Activated T-helper 9 cell treated with anti-CD3 and anti-CD28 coated beads, Interleukin-2, amount 50 U/mL, for 16 hours (primary cell): ENCODE measurements at places on chromosomes 13 and 19.
A peak's percentile ranks its signal among the peaks of the same experiment; 100 is the strongest.

DNA sequence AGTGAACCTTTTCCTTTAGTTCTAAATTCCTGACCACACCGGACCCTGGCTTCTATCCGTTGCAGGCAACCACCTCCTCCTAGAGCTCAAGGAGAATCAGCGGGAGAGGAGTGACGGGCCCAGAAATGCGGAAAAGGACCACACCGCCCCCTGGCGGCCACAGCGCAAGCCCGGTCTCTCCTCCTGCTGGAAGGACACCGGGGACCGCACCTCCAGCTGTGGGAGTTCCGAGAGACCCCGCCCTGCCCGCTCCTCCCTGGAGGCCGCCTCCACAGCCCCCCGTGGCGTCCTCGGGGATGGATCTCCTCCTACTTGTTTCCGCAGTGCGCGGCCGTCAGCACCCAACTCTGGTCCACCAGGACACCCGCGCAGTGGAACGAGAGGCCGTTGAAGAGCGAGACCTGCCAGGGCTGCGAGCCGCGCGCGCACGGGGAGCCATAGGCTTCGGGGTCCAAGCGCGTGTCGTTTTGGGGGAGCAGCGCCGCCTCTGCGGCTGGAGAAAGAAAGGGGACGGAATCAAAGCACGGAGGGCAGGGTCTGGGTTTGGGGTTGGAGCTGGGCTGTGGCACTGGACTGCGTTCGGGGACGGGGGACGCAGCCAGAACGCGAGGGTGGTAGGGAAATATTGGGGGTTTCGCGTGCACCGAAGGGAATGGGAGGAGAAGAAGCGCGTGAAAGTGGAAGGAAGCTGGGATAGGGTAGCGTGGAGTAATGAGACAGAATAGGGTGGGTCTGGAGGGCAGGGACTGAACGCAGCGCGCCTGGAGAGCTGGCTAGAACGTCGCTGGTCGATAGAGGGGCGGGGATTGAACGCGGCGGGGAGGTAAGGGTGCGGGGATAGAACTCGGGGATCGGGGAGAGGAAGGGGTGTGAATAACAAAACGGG is 2.5 kb downstream of the KLK10 start:
- no peak for DNase-seq

DNA sequence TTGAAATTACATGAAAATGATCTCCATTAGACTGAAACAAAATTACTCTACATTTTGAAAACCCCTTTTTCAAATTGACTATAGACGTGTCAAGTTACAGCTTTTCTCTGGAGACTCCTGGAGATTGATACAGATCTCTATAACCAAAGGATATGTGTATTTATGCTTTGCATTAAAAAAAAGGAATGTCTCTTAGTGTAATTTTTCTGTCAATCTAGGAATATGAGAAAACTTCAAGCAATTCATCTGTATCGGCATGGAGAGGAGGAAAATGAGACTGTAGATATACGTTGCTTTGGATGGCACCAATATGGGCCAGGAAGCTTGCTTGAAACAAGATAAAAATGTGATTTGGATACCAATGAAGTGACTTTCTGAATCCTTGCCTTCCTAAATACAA is 286.6 kb downstream of the PCDH9 start:
- no peak for DNase-seq

- DNase-seq = no peak
Observed at GRCh38 chr13:72651144-72651543, 76.3 kb downstream of the MZT1 start.

DNA sequence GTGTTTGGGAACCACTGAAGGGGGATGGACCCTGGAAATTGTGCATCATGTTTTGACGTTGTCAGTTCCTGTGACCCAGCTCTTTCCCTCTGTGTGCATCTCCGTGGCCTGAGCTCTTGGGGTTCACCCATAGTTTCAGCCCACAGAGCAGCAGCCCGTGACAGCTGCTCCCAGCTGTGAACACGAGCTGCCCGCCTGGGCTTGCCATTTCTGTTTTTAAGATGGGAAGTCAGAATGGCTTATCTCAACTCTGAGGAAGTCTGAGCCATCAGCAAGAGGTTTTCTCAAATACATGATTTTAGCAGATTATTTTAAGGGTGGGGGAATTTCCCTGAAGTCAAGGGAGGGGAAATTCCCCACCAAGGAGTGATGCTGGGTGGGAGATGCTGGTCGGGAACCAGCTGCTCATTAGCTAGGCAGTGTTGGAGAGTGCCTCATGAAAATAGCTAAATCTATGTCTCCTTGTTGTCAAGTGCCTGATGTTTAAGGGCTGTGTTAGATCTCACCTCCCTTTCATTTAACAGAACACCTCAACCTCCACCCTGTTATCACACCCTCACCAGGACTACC is 34.8 kb upstream of the C1QTNF9 start:
- peak; percentile 50 for DNase-seq

GRCh38 chr13:42266473-42266872 is 5.5 kb upstream of the AKAP11 start:
- no peak for DNase-seq

- no peak for DNase-seq
Observed at GRCh38 chr13:75458696-75459422, 23.1 kb downstream of the TBC1D4 start.

- no peak for DNase-seq
Observed at GRCh38 chr19:15563325-15563794, 51.7 kb upstream of the CYP4F8 start.

DNA sequence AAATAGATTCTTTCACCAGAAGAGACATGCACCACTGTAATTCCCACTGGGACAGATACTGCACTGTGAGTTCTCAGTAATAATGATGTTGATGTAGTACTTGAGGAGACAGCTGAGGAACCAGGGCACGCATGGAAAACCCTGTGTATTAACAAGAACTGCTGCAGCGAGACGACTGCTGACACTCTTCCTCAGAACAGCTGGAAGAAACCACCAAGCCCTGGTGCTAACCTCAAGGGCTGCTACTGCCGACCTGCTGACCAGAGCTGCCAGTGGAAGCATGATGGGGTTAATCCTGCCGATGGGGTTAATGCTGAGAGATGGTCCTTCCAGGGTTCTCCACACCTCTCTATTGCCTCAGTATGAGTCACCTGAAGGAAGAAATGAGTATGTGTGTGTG is 45.6 kb downstream of the EDNRB start:
- no peak for DNase-seq

GRCh38 chr19:17079710-17080439 is 4.3 kb downstream of the MYO9B start:
- DNase-seq = peak; percentile 67

DNA sequence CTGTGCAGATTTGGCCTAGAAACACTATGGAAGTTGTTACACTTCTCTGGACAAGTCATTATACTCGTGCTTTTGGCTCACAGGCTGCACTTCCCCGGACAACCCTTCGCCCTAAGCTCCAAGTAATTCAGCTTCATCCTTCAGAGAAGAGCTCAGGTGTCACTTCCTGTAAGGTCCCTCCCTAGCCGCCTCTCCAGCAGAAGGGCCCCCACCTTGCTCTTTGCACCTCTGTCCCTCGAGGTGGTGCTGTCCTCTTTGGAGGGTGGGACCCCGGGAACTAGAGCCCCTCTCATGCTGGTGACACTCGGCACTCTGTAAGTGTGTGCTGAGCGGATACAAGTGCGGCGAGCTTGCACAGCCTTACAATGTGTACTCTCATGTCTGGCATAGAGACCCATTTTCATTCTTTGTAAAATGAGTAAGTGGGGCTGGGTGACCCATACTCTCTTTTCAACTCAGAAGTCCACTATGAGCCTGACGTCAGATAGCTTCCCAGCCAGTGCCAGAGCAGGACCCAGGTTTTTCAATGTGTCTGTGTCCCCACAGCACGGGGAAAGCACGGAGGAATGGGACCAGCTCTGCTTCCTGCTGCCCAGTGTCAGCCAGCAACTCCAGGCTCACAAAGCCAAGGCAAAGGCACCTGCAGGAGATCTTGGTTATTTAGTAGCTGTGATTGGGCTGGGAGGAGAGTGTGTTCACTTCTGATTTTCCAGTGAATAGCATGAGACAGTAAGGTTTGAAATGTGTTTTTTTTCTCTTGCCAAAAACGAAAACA is 26.9 kb downstream of the CHAMP1 start:
- DNase-seq = no peak

DNA sequence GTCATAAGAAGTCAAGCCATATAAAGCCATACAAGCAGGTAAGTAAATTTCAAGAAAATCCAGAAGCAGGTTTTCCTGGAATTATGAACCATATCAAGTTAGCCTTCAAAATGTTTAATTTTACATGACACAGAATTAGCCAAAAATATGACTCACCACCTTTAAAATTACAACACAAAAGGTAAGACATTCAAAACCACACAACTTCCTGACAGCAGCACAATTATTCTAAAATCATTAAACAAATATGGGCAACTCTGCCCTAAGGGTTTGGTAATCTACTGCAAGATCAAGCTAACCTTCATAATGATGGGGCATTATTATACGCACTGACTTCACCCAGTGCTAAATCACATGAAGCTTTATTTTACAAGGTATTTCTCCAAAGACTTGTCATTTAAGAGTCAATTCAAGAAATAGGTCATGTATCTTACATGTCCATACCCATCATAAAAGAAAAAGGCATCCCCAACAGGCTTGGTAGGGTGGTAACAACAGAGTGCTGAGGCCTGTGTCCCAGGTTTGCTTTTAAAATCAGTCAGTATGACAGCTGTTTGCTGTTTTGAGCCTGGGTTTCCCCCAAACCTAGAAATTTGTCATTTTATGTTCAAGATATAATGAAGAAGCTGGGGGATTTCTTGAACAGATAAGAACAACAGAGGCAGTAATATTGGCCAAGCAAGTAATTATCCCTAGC is 15.2 kb downstream of the RCBTB1 start:
- DNase-seq = no peak

- no peak for DNase-seq
Observed at GRCh38 chr13:52118595-52118994, 10.3 kb downstream of the NEK5 start.

- DNase-seq = no peak
Observed at GRCh38 chr19:3346677-3347353, 19.6 kb upstream of the NFIC start.

DNA sequence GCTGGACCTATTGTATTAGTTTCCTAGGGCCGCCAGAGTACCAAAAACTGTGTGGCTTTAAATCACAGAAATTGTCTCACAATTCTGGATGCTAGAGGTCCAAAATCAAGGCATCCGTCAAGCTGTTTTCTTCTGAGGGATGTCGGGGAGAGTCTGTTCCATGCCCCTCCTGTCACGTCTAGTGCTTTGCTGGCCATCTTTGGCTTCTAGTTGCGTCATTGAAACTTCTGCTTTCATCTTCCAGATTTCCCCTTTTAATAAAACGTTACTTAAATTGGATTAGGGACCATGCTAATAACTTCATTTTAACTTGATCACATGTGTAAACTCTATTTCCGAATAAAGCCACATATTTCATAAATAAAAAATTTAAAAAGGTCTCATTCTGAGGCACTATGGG is 47.5 kb downstream of the TRPM4 start:
- no peak for DNase-seq

DNA sequence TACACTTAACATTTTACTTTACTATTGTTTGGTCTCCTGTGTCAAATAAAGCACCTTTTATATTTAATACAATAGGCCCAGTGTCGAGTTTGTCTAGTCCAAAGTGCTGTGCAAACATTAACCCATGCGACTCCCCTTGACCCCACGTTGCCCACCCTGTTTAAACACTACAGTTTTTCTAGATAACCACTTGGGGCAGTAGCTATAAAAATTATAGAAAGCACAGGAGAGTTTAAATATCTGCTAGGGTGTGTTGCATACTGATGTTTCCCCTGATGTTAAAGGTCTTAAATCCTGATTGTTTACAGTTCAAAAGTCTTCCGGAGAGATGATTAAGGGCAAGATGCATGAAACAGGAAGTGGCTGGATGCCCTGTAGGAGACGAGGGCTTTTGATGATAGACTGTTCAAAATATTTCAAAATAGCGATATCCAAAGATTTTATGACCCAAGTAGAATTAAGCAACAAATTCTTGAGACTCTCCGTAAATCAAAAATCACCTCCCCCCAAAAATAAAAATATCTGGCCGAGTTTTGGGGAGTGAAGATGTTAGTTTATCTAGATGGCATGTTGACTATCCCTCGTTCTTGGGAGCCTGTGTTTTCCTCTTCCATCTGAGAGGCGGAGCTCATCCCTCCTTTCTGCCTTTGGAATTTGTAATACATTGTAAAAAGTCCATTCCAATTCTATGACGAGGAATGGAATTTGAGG is 167.1 kb downstream of the FGF9 start:
- DNase-seq = no peak

GRCh38 chr19:35673121-35673804 is 6.9 kb downstream of the UPK1A start:
- DNase-seq = peak; percentile 26

GRCh38 chr19:7368456-7368855 is 19.7 kb downstream of the ARHGEF18 start:
- no peak for DNase-seq

DNA sequence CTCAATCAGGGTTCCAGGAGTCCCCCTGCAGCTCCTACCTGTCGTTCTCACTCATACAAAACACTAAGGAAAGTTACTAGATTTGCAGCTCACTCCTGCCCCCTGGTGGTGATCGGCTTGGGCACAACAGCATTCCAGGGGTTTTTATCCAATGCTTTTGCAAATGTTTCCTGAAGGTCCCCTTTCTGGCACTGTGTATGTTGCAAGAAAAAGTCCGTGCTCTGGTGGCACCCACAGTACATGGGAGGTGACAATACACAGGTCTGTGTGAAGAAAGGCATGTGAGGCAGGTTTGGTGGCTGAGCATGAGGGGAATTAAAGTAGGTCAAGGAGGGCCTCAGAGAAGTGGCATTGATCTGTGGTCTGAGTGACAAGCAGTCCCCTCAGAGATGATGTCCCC is 8.6 kb upstream of the TYK2 start:
- DNase-seq = peak; percentile 75

- no peak for DNase-seq
Observed at GRCh38 chr13:94121686-94122085, 357.8 kb downstream of the DCT start.

GRCh38 chr13:48086272-48086671 is 8.6 kb downstream of the MED4 start:
- no peak for DNase-seq

DNA sequence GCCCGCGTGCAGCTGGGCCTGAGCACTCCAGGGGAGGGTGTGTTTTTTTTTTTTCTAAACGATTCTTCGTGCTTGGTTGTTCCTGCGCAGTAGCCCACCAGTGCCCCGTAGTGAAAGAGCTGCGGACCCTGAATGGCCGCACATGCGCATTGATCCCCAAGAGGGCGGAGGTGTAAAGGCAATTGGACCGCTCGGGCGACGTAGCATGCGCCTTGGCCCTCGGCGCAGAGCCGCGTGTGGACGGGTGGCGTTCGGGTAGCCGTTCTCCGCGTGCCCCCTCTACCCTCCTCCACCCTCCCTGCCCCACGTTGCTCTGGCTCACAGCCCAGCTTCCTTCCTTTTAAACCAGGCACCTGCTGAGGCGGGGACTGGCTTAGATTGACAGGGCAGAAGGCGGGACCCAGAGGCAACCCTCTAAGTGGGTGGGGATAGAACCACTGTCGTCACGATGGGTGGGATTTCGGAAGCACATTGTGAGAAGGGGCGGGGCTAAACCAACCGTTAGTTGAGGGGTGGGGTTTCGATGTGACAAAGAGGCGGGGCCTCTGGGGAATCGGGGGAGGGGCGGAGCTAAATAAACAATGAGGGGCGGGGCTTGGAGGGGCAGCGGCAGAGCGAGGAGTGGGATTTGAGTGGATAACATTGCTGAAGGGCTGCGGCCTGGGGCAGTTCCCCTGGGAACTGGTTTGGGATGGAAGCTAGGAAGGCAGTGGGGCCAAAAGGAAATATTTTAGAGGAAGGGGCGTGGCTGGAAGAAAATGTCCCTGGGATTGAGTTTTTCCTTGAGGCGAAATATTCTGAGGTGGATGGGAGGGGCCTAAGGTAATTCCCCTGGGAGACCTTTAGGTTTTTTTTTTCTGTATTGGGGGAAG is 543 bp upstream of the NUP62 start:
- DNase-seq = peak; percentile 81
